ENCODE measurements at places on chromosomes 11 and 22. TPM values are rescaled to one million over a fixed set of nuclear protein-coding genes. Genes with fewer than 3 reads are reported as not detected.

Gene OR51B4
- total RNA-seq, result not detected

Gene OR6T1
- total RNA-seq, result not detected

GRCh38 chr22:36757668-36758211 lies 18.2 kb downstream of the IFT27 start:
- peak; percentile 90 for DNase-seq

- no peak for DNase-seq
Measured at GRCh38 chr11:113989916-113990315, 15.0 kb downstream of the HTR3A start.

DNA sequence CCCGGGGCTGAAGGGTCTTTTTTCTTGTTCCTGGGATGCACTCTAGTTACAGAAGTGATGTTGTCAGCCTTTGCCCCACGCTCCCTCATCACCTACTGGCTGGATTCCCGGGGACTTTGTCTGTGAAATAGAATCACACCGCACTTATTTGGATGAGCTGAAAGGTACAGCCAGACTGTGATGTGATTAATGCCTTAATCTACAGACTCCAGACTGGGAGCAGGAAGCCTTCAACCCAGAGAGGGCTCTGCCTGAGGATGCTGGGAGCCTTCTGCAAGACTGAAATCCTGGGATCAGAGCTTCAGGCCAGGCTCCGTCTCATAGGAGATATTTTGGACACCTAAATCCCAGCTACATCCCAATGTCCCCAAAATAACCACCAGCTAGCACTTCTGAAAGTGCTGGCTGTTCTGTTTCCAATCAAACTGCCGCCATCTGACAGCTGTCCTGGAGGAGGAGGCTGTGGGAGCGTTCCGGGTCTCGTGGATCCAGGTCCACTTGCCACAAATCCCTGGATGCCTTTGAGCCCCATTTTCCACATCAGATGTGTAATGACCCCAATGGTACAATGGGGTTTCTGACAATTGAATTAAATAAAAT lies 688.5 kb downstream of the TBC1D22A start:
- DNase-seq, result no peak

Data from activated CD8-positive, alpha-beta T cell treated with anti-CD3 and anti-CD28 coated beads for 36 hours (primary cell).